ENCODE measurements at places on chromosomes 4 and X. TPM values are rescaled to one million over a fixed set of nuclear protein-coding genes. Genes with fewer than 3 reads are reported as not detected.

The MTNR1A gene
- polyA plus RNA-seq: 0.16 TPM

The MAGEA11 gene
- not detected for polyA plus RNA-seq

DNA sequence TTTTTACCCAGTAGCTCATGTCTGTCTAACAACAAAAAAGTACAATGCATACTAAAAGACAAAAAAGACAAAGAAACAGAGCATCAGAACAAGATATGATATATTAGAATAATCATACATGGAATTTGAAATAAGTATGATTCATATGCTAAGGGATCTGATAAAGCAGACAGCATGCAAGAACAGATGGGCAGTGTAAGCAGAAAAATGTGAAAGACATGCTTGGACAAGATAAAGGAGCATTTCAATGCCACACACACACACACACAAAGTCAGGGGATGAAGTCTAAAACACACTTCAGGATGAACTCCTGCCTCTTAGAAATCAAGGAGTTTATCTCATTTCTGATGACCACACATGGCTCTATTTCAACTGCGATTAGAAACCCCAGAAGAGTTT, 649.6 kb upstream of the NDST4 start:
- DNase-seq: peak; percentile 69

GRCh38 chrX:12906046-12906761, at the start of gene TLR8:
Gene TLR8, plus strand, starts transcription at chrX:12906620. Its CDS starts 87 bp downstream, at chrX:12906707.
- DNase-seq: no peak

- no peak for DNase-seq
Observed at GRCh38 chrX:155864655-155865054, 16.5 kb upstream of the VAMP7 start.

The TEX13D gene
- not detected for polyA plus RNA-seq

GRCh38 chr4:93132631-93133030, 695.9 kb upstream of the ATOH1 start:
- DNase-seq: no peak

DNA sequence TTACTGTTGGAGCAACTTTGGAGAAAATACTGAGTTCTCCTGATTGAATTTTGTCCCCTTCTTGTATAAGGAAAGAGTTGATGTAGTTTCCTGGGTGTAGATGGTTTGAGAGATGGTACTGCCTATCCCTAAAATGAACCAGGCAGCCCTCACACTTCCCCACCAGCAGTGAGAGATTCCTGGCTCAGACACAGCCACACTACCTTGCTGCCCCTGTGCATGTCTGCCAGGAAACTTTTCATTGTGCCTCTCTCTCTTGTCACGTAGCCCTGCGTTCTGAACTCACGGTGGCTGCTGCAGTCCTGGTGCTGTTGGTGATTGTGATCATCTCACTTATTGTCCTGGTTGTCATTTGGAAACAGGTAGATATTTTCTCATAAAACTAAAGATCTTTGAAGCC, 45.2 kb downstream of the PDGFRA start:
- no peak for DNase-seq

The ETDB gene
- not detected for polyA plus RNA-seq

- peak; percentile 71 for DNase-seq
Observed at GRCh38 chr4:140012688-140013486, 141.1 kb downstream of the MAML3 start.

The CRLF2 gene
- not detected for polyA plus RNA-seq

GRCh38 chrX:74178536-74178935, 125.4 kb upstream of the ZCCHC13 start:
- no peak for DNase-seq

DNA sequence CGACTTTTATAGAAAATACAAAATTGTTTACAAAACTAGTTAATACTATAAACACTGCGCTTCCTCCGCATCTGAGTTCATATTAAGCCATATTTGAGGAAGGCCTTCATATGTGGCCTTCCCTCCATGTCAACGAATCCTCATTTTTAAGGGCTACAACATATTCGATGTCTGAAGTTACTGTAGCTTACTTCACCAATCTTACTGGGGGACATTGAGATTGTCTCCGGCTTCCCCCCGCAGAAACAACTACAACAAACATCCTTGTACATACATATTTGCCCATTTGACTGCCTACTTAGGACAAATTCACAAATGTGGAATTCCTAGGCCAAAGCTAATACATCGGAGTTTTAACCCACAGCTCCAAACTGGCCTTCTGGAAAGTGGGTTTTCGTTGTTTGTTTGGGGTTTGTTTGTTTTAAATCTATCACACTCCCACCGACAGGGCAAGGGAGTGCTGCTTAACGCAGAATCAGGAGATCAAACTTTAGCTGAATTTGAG, 581 bp upstream of the FAM114A1 start:
- no peak for DNase-seq

- DNase-seq: no peak
Observed at GRCh38 chrX:40484408-40485091, 96.2 kb upstream of the ATP6AP2 start.

The SUPT20HL1 gene
- polyA plus RNA-seq: not detected

GRCh38 chr4:101171747-101172146, 175.6 kb downstream of the PPP3CA start:
- peak; percentile 48 for DNase-seq

DNA sequence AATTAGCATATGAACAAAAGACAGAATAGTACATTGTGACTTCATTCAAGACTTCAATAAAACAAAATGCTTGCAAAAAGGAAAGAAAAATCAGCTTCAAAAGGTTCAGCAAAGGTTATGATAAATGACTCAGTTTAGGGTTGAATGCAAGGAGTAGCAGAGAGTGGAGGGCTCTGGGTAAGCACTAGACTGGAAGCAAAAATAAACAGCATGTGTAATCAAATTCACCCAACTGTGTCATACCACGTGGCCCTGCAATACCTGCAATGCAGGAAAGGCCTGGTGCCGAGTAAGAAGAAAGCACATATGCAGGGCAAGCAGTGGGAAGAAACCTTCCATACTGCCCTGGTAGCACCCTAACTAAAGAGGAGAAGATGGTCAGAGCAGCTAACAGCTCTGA, 88.7 kb downstream of the ATP11C start:
- no peak for DNase-seq

The KLHL34 gene
- polyA plus RNA-seq: not detected

- DNase-seq: no peak
Observed at GRCh38 chrX:134664202-134664601, 5.9 kb upstream of the PLAC1 start.

The ABCG2 gene
- polyA plus RNA-seq: 3.1 TPM

The PPP3CA gene
- polyA plus RNA-seq: 28.1 TPM

The CT47B1 gene
- polyA plus RNA-seq: not detected

DNA sequence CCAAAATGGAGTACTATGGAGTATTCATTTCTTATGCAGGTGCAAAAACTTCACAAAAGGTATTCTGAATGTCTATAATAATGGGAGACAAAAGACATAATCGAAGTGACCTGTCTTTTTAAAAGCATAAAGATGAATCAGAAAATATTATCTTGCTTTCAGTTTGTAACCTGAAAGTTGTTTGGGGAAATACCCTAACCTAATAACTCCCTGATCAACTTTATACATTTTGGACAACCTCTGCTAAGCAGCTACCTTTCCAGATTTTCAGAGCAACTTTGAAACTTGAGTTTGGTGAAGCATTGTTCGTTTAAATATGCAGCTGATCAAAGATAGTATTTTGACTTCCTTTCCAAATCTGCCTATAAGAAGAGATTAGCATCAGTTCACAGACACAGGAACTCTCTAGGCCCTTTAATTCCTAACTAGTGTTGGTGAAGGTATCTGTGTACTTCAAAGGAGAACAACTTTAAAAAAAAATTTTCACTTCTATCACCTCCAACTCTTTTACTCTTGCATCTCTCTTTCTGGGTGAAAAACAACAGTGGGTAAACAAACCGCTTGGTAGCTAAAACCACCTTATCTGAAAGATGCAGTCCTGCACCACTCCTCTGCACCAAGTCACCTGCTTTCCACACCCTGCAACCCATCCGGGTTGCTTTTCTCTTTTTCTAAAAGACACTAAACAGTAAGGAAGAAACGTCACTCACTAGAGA, 26.5 kb downstream of the CD40LG start:
- no peak for DNase-seq

DNA sequence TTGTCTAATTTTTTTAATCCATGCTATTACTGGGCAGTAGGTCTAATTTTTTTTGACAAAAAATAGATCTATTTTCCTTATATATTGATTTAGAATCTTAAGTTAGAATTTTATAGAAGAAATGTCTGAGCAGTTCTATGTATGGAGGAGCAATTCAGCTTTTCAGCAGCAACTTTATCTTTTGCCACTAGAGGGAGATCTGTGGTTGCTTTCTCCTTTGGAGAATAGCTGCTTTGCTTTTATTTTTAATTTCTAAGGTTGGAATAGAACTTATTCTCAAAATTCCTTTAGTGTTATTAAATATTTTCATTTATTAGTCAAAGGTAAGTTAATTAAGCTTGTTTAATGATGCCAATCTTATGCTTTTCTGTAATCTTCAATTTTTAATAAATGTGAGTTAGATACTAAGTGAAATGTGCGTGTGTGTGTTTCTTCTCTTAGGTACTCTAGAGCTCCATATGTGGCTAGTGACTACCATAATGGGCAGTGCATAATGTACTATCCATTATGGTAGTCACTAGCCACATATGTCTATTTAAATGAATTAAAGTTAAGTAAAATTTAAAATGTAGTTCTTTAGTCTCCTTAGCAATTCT, 29.3 kb downstream of the FAM199X start:
- DNase-seq: peak; percentile 22

- no peak for DNase-seq
Observed at GRCh38 chr4:16914208-16914607, 15.8 kb upstream of the LDB2 start.

The SLC9A7 gene
- 19.7 TPM for polyA plus RNA-seq

GRCh38 chrX:31223817-31224216, 152.0 kb upstream of the FTHL17 start:
- peak; percentile 83 for DNase-seq

GRCh38 chrX:45295259-45295986, 94.7 kb upstream of the DIPK2B start:
- peak; percentile 46 for DNase-seq
